ENCODE measurements at places on chromosomes 1 and 21.

DNA sequence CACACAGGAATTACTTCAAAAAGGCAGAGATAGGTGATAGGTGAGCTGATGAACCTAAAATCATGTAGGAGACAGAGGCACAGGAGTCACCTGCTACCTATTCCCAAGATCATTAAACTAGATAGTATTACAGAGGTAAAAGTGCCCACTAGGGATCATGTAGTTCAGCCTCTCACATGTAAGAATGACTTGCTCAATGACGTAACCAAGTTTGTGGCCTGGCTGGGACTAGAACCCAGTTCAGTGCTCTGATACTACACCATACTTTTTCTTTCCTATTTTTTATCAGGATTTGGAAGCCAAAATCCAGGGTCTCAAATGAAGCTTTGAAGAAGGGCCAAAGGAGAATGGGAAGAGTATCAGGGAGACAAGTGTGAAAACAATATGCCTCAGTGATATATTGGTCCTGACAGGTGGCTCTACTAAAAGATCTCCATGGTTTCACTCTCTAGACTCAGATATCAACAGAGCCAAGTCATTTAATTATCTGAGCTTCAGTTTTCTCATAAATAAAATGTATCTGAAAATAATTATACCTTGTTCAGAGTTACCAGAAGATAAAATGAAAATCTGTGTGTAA, 87.3 kb upstream of the SLFNL1 start:
- DNase-seq = no peak

DNA sequence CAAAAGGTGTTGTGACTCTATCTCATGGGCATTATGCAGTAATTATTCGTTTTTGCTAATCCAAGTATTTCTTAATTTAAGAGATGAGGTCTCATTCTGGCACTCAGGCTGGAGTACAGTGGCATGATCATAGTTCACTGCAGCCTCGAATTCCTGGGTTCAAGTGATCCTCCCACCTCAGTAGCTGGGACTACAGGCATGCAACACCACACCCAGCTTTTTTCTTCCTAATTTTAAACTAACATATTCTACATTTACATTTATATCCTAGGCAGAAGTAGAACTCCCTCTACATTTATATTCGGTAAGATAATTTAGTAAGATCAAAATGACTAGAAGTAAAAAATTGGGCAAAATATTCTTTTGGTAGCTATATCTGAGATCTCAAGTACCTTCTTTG, 50.5 kb upstream of the RBM34 start:
- no peak for DNase-seq

- DNase-seq = no peak
Observed at GRCh38 chr1:106435269-106435668, 621.2 kb upstream of the PRMT6 start.

- DNase-seq = no peak
Observed at GRCh38 chr1:167587872-167588271, 34.3 kb upstream of the CREG1 start.

- DNase-seq = no peak
Observed at GRCh38 chr1:155929057-155929456, 5.2 kb downstream of the KHDC4 start.

Data from NCI-H146 (cell line).